ENCODE measurements at places on chromosomes 2 and 18.

- H3K27ac ChIP-seq: no peak overlapping the region
- no peak overlapping the region for H3K4me3 ChIP-seq
- no peaks in the 10 kb centered on the region for H3K36me3 ChIP-seq
- no peaks in the 10 kb centered on the region for H3K27me3 ChIP-seq
Observed at GRCh38 chr18:48866028-48866733, 84.6 kb downstream of the SMAD7 start.

- no peak overlapping the region for H3K27ac ChIP-seq
- no peaks in the 10 kb centered on the region for H3K4me1 ChIP-seq
- no peaks in the 10 kb centered on the region for H3K36me3 ChIP-seq
- H3K4me3 ChIP-seq: no peak overlapping the region
- DNase-seq: no peak
Observed at GRCh38 chr2:5538772-5539171, 153.4 kb upstream of the SOX11 start.

GRCh38 chr18:49359732-49360444, 100.6 kb downstream of the DYM start:
- no peak overlapping the region for H3K27ac ChIP-seq
- H3K36me3 ChIP-seq: no peaks in the 10 kb centered on the region
- H3K4me3 ChIP-seq: no peak overlapping the region
- H3K27me3 ChIP-seq: no peaks in the 10 kb centered on the region
- no peak for DNase-seq

- H3K4me3 ChIP-seq: no peak overlapping the region
- DNase-seq: no peak
- H3K27ac ChIP-seq: no peak overlapping the region
- H3K27me3 ChIP-seq: no peaks in the 10 kb centered on the region
- H3K36me3 ChIP-seq: no peaks in the 10 kb centered on the region
Observed at GRCh38 chr18:7198326-7198725, 32.6 kb upstream of the LRRC30 start.

GRCh38 chr2:106114166-106114565, 79.9 kb downstream of the UXS1 start:
- no peak overlapping the region for H3K27ac ChIP-seq
- H3K4me3 ChIP-seq: no peak overlapping the region
- DNase-seq: no peak
- no peaks in the 10 kb centered on the region for H3K36me3 ChIP-seq
- no peaks in the 10 kb centered on the region for H3K4me1 ChIP-seq

GRCh38 chr2:231701456-231702373, 6.6 kb upstream of the PTMA start:
- no peak overlapping the region for H3K27ac ChIP-seq
- peaks cover 11% of the 10 kb centered on the region for H3K4me1 ChIP-seq
- H3K27me3 ChIP-seq: no peaks in the 10 kb centered on the region
- DNase-seq: no peak
- no peak overlapping the region for H3K4me3 ChIP-seq

- no peak overlapping the region for H3K4me3 ChIP-seq
- no peaks in the 10 kb centered on the region for H3K27me3 ChIP-seq
- H3K36me3 ChIP-seq: no peaks in the 10 kb centered on the region
- DNase-seq: no peak
Observed at GRCh38 chr2:234022424-234022823, 28.1 kb upstream of the SPP2 start.

DNA sequence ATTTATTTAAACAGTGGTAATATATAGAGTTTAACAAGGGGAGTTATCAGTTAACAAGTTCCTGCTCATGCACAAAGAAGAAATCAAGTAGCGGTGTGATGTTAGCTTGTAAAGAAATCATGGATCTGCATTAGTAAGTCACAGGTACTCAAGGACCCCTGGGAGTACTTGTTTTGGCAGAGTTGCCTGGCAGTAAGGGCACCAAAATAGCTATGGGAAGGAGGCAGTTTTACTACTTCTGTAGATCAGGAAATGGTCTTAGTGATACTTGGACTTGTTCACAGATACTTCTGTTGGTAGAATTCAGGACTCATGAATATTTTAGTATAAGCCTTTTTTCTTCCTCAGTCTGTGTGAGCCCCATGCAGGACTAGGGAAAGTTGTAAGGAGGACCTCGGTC, 107.3 kb upstream of the IL1R2 start:
- peaks cover 15% of the 10 kb centered on the region for H3K4me1 ChIP-seq
- H3K27ac ChIP-seq: no peak overlapping the region
- no peak overlapping the region for H3K4me3 ChIP-seq
- H3K27me3 ChIP-seq: no peaks in the 10 kb centered on the region
- H3K36me3 ChIP-seq: no peaks in the 10 kb centered on the region
- no peak for DNase-seq

- H3K4me3 ChIP-seq: no peak overlapping the region
- no peak for DNase-seq
- peaks cover 5% of the 10 kb centered on the region for H3K4me1 ChIP-seq
- no peaks in the 10 kb centered on the region for H3K27me3 ChIP-seq
- no peaks in the 10 kb centered on the region for H3K36me3 ChIP-seq
Observed at GRCh38 chr2:85269959-85270358, 57.8 kb downstream of the TGOLN2 start.

- H3K27me3 ChIP-seq: no peaks in the 10 kb centered on the region
- no peaks in the 10 kb centered on the region for H3K36me3 ChIP-seq
- H3K4me3 ChIP-seq: no peak overlapping the region
- DNase-seq: no peak
Observed at GRCh38 chr18:59395226-59396175, 36.4 kb upstream of the LMAN1 start.

DNA sequence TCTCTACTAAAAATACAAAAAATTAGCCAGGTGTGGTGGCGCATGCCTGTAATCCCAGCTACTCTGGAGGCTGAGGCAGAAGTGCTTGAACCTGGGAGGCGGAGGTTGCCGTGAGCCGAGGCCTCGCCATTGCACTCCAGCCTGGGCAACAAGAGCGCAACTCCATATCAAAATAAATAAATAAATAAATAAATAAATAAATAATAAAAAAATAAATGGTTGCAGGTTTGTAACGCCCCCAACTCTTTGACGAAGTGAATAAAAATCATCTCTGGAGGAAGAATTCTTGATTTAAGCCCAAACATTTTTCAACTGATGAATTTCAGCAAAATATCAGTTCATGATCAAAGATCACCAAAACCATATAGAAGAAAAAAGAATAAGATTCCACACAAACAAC, 13.3 kb upstream of the CNRIP1 start:
- peaks cover 3% of the 10 kb centered on the region for H3K27me3 ChIP-seq
- no peaks in the 10 kb centered on the region for H3K36me3 ChIP-seq
- H3K27ac ChIP-seq: no peak overlapping the region
- H3K4me3 ChIP-seq: no peak overlapping the region
- DNase-seq: no peak
- no peaks in the 10 kb centered on the region for H3K4me1 ChIP-seq

DNA sequence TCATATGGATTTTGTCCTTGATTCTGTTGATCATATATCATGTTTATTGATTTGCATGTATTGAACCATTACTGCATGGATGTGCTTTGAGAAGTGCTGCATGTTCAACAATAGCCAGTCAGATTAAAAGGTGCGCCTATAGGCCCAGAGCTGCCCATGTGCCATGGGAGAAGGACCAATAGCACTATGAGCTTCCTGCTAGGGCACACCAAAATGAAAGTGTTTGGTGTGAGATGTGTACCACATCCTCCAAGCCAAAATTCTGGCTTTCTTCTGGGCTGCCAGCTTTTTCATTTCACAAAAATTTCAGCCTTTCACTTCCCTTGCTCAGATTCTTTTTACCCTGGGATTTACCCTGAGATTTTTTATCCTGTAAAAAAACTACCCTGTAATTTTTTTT, 34.8 kb upstream of the MMADHC start:
- DNase-seq: no peak
- H3K36me3 ChIP-seq: no peaks in the 10 kb centered on the region
- no peaks in the 10 kb centered on the region for H3K4me1 ChIP-seq
- H3K27ac ChIP-seq: no peak overlapping the region
- H3K4me3 ChIP-seq: no peak overlapping the region

DNA sequence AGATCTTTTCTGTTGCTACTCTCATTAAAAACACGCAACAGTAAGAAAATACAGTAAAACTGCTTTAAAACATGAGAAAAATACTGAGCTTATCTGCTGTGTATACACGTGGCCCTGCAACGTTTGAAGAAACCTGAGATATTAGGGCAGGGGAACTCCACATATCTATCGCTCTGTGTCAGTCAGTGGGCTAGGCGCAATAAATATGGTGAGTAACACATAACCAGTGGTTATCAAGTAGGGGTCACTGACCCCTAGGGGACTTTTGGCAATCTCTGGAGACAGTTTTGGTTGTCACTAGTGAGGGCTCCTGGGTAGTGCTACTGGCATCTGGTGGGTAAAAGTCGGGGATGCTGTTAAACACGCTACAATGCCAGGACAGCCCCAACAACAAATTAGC, 14.9 kb downstream of the STAT1 start:
- H3K27me3 ChIP-seq: no peaks in the 10 kb centered on the region
- H3K4me1 ChIP-seq: no peaks in the 10 kb centered on the region
- H3K36me3 ChIP-seq: peaks cover 63% of the 10 kb centered on the region
- no peak for DNase-seq
